ENCODE measurements at places on chromosomes 7 and 10.

DNA sequence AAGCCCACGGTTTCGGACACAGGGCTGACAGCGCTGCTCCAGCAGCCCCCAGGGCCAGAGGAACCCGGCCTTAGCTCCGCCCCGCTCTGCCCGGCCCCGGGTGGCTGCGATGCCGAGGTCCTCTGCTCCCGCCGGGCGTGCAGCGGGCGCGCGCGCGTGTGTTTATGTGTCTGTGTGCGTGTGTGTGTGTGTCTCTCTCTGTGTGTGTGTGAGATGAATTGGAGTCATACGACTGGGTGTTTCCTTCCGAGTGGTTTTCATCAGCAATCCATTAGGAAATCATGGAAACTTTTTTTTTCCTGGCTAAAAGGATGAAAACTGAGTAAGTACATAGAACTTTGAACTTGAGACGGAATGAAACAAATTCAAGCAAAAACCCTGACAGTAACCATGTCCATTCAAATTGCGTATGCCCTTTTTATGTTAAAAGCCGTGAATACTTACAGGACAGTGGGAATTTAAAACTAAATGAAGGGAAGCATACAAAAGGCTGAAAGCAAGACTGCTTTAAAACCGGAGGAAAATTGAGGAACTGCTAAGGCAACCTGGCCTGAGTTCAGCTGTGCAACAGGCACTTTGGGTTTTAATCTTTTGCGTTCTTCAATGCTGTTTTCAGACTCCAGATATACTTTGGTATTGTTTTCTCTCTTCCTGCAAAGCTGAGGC lies at the start of gene CPED1:
Gene CPED1, plus strand, starts transcription at position 121 of the 666 bp plus-strand sequence. CDS start 911 bp downstream, outside the sequence.
- no peak for DNase-seq

DNA sequence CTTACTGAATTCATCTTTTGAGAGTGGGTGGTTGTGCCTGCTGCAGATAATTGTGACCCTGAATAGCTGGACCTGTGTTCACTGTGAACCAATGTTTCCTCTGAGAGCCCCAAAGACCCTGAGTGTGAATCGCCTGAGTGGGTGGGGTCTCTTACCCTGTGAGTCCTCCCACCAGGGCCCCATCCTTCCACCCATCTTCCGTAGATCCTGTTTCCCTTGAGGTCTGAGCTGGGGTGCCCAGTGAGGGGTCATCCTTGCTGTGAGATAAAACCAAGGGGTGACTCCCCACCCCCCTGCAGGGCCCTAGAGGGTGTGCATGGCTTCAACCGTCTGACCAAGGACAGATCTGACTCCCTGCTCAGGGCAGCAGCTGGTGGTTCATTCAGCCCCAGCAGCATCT lies 78.0 kb upstream of the ZNF479 start:
- no peak for DNase-seq

DNA sequence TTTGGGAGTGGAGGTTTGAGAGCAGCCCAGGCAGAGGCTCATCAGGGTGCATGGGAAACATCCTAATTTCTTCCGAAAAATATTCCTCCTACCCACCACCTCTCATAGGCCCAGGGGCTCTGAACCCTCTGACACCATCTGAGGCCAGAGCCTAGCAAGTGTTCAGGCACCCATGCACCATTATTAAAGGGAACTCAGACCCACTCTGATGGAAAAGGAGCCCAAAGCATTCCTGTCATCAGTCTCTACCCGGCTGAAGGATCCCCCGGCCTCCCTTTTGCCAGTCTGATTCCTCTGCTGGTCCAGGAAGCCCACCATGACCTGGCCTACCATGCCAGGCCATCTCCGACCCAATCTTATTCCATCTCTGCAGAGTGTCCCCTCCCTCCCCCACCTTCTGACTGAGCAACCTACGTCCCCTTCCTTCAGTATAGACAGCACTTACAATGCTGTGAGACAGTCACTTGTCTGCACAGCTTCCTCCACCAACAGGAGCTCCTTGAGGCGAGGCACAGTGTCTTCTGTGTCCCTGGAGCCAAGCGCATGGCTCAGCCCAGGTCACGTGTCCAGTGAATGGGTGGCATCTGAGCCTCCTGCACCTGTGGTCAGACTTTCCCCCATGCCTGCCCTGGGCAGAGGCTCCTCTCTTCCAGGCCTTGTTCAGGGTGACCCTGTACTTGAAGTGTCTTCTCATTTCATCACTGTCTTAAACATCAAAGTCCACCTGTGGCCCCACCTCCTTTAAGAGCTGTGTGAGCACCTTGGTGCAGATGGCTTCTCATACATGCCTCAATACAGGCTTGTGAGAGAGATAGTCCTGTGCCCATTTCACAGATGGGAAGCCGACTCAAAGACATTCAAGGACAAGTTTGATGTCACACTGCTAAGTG lies 889 bp upstream of the GPR15LG start:
- DNase-seq = no peak

DNA sequence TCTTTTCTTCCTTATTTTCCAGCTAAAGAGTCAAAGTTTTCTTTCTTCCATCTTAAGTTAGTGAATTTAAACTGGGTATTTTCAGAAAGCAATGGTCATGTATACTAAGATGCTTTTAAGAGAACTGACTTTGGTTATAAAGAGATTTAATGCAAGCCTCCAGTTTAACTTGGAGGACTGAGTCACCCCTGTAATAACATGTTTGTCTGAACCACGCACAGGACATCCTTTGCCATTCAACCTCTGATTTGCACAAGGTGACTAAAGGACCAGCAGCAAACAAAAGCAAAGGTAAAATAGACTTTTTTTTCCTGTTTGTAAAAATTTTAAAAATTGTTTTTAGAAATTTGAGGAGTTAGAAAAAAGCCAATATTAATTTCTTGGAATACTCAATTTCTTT lies 2.9 kb downstream of the HYAL4 start:
- no peak for DNase-seq

DNA sequence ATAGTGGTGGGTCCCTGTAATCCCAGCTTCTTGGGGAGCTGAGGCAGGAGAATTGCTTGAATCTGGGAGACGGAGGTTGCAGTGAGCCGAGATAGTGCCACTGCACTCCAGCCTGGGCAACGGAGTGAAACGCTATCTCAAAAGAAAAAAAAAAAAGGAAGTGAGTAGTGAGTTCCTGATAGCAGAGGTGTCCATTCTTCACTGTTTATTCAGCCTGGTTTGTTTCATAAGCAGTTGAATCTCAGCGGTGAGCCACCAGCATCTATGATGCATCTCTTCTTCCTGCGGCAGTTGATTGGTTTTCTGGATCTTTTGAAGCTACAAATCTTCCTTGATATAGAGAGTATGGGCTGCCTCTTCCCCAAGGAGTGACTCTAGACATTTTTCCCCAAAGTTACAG lies 316.1 kb upstream of the MTPN start:
- no peak for DNase-seq

DNA sequence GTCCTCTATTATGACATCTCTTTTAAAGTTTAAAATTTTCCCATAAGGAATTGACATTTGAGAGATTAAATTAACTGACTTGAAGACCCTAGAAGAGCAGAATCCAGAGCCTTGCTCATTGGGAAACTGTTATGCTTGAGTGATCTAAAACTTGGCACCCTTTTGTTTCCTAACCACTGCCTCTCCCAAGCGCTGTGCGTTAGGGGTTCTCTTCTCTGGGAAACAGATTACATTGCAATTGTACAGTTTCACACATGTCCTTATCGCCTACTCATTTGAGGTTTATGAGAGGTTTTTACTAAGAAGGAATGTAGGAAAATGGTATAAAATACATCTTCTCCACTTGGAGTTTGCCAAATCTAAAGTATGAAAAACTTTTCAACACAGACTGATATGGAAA lies 126.8 kb upstream of the AMPH start:
- no peak for DNase-seq

GRCh38 chr7:158112571-158113320 lies 474.9 kb downstream of the PTPRN2 start:
- no peak for DNase-seq

- no peak for DNase-seq
Measured at GRCh38 chr10:104657457-104657856, 16.4 kb downstream of the SORCS3 start.

GRCh38 chr10:45135443-45136198 lies 134.9 kb downstream of the ZNF22 start:
- DNase-seq = no peak

DNA sequence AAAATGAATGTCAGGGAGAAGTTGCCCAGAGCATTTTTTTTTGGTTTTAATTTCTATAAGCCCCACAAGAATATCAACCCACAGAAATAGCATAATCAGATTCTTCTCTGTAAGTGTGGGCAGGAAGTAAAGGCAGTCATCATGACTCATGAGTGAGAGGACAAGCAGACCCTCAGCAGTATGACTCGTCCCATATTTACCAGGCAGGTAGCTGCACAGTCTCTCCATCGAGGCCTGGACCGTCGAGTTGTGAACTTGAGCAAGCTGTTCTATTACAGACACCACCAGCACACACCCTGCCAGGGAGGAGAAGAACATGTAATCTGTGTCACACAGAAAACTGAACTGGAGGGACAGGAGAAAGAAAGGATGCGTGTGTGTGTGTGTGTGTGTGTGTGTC lies 37.8 kb downstream of the AOAH start:
- peak; percentile 27 for DNase-seq

GRCh38 chr7:46672861-46673260 lies 751.8 kb upstream of the IGFBP3 start:
- no peak for DNase-seq

- no peak for DNase-seq
Measured at GRCh38 chr10:132602614-132603013, 65.0 kb downstream of the INPP5A start.

DNA sequence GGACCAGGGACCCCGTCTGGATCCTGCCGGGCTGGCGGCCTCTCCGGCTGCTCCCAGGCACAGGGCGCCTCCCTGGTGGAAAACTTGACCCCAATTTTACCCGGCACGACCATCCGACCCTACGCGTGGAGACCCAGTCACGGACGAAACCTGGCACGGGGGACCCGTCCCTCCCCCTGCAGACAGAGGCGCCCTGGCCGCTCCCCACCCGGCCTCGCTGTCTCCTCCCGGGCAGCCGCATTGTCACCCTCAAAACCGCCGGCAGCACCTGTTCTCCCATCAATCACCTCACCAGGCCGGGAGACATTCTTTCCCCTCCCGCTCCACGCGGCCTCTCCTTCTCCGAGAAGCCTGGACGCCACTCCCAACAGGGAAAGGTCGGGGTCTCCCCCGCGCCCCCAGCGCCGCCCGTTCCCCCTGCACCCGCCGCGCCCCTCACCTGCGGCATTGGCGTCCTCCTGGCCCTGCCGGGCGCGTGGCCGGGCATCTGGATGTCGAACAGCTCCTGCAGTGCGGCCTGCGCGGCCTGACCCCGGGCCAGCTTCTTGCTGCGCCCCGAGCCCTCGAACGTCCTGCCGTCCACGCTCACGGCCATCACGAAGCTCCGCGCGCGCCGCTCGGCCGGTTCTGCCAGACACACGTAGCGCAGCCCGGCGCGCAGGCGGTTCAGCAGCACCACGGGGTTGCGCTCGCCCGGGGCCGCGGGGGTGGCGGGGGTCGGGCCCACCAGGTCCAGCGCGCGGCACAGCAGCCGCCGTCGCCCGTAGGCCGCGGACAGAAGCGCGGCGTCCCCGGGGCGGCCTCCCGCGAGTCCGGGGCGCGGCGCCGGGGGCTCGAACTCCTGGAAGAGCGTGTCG lies 306.6 kb downstream of the WDR37 start:
- DNase-seq = no peak

GRCh38 chr7:21361413-21362125 lies 66.3 kb upstream of the SP4 start:
- no peak for DNase-seq

DNA sequence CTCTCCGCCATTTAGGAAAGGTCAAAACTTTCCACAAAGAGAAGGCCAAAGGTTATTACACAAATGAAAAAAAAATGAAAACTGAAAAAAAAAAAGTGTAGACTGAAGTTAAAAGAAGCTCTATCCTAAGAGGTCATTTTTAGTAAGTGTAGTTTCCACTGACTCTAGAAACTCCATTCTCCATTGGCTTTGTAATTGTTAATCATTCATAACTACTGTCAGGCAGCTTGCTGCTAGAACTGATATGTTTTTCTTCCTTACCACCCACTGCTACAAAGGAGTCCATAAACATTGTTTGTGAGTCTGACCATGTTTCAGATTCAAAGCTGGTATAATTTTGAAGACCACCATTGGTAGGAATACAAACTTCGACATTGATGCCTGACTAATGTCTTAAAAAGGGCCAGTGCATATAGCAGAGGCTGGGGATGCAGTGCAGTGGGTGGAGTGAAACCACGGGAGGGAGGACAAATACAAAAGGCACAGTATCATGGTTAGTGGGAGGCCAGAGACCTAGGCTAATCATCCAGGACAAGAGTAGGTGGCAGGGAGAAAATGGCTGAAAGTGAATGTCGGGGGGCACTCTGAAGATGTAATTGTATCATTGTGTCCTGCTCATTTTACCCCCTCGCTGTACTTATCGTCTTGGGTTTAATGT lies 16.9 kb upstream of the DYNC1I1 start:
- no peak for DNase-seq

DNA sequence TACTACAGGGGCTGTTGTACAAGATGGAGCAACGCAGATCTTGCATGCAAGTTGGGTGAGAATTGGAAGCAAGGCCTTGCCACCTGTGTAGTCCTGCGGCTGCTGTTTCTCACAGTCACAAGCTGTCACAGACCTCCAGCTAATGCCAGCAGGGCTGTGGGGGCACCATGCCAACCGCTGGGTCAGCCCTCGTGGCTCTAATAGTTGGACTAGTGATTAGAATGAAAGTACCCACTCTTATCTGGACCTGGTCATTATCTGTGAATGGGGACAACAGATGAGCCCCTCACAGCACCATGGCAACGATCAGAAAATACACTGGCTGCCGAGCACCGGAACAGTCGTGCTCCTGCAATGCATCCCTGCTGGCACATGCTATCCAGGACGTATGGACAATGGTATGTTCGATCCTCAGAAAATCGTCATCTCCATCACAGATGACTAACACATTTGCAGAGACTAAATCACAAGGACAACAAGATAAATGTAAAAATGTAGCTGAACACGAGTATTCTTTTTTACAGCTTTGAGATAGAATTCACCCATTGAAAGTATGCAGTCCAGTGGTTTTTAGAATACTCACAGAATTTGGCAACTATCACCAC lies 80.4 kb upstream of the CALN1 start:
- DNase-seq = no peak

GRCh38 chr10:120456143-120456625 lies 843 bp upstream of the PLPP4 start:
- no peak for DNase-seq

DNA sequence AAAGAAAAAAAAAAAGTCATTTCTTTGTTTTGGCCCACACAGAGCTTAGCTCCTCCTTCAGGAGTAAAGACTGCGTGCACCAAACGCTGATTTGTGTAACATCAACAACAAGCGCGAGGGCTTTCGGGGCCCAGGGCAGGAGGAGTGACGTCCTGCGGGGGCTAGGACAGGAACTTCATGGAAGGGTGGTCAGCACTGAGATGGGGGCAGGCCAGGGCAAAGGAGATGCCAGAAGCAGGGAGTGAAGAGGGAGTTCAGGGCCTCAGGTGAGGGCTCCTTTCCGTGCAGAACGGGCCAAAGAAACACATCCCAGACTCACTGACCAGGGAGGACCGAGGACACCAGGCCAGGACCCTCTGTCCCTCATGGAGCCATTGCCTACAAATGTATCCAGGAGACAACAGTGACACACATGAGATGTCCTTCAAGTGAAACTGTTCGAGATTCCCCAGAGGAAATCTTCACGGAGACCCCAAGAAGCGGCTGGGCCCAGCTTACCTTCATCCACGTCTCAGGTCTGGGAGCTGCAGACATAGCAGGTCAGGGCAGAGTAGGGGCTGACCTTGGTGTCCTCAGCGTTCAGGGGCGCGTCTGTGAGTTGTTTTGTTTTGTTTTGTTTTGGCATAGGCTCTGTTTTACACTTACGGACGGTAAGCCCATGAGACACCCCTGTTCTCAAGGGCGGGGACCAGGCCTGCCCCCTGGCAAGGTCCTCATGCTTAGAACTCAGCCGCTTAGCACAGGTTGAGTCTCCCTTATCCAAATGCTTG lies 30.4 kb upstream of the SHH start:
- DNase-seq = no peak

- DNase-seq = no peak
Measured at GRCh38 chr7:121666306-121666705, 206.7 kb upstream of the PTPRZ1 start.

Measured in stimulated activated CD4-positive, alpha-beta T cell treated with anti-CD3 and anti-CD28 coated beads, TNF-alpha, amount 100 ng/mL, for 24 hours (primary cell).